DMS 273 treated with DMSO at 0.1 percent for 48 hours (cell line): ENCODE measurements at places on chromosomes 1 and 21.

GRCh38 chr1:44553127-44553758 lies 121.0 kb downstream of the TMEM53 start:
- DNase-seq: no peak

DNA sequence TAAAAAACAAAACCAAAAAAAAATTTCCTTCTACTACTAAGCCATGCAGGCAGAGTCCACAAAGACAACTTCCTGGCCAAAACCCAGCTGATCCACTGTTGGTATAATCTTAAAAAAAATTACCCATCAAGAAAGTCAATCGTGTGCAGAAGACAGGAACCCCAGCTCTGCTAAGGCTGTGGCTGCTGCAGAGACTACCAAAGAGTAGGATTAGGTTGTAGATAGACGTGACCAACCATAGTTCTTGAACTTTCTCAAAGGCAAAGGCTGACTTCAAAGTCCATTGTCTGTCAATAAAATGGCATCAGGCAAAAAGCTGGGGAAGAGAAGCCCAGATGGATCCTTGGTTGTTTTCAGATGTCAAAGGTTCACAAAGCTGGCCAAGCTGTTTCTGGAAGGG lies 3.4 kb downstream of the PSMB4 start:
- no peak for DNase-seq

- DNase-seq: no peak
These were observed 97.7 kb downstream of the TLR5 start for GRCh38 chr1:223045164-223045957.

GRCh38 chr1:2046174-2046917 lies 3.9 kb upstream of the PRKCZ start:
- DNase-seq: no peak

GRCh38 chr1:25485536-25486411 lies 55.1 kb downstream of the MACO1 start:
- no peak for DNase-seq

DNA sequence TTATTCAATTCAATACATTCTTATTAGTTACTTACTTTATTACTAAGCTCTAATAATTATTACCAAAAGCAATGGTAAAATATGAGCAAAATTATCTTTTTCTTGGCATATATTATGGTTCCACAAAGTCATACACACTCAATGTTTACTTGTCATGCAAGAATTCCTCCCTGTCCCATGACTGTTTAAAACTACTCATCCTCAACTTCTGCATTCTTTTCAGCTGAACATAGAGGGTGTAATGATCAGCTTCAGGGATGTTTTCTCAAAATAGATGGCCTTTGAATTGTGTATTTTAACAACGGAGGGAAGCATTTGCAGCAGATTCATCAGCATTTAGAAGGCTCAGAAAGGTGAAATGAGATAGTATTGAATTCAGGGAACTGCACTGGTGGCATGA lies 499.0 kb downstream of the RWDD3 start:
- DNase-seq: no peak

GRCh38 chr1:185990565-185990964 lies 256.4 kb downstream of the HMCN1 start:
- DNase-seq: no peak

- no peak for DNase-seq
These were observed 49.3 kb downstream of the ADAMTS1 start for GRCh38 chr21:26795866-26796329.

DNA sequence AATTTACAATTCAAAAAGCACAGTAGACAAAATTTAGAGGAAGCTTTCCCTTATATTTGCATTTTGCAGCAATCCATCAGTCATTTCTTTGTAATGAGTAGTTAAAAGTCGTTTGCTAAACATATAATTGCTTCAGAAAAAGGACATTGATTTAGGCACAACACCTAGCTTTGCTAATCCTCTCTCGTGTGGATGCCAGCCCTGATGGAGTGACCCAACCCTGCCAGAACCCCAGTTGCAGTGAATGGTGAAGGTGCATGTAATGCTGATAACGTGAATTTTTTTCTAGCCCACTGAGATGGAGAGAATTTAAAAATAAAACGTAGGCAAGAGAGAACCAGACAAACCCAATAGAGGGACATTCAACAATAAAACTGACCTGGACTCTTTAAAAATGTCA lies 263.4 kb downstream of the GRIK1 start:
- no peak for DNase-seq

DNA sequence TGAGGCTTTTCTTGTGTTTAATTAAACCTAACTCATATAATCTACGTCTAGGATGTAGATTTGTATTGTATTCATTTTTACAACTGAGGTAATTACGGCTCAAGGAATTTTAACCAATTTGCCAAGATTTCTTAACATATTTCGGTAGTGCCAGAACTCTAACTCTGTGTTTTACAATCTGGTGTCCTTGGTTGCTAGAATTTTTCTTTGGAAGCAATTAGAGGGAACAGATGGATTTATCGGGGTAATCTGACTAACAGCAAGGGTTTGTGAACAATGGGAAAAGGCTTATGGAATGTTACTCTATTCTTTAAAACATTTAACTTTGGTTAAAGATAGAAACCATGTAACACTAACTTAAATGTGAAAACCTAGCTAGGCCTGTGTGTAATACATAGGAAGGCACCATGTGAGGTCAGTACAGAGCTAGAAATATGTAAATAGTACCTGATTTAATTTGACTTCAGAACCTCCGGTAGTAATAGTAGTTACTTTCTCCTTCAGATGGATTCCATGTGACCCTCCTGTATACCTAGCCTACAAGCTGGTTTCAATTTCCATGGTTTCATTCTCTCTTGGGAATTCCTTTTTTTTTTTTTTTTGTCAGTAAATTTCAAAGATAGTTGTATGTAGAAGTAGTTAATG lies 1.2 kb downstream of the MTF2 start:
- DNase-seq: peak; percentile 75

- no peak for DNase-seq
These were observed 40.3 kb upstream of the LRRC8B start for GRCh38 chr1:89484092-89485038.

DNA sequence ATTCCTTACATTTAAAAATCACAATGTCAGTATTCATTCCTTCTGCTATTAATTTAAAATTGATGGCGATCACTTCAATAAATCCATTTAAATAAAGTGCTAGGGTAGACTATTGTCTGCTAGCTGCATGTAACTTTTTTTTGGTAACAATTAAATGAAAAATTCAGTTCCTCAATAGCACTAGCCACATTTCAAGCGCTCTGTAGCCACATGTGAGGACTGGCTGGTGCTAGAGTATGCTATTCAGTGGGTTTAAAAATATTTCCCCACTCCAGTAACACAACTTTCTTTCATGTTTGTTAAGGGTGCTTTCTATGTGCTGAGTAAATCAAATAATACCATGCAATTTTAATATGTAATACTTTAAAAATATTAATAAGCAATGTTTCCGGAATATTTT lies 108.2 kb downstream of the LTN1 start:
- DNase-seq: no peak

- DNase-seq: no peak
These were observed 40.2 kb upstream of the SGIP1 start for GRCh38 chr1:66493731-66494130.

GRCh38 chr1:224879162-224879803 lies 50.2 kb upstream of the DNAH14 start:
- no peak for DNase-seq

DNA sequence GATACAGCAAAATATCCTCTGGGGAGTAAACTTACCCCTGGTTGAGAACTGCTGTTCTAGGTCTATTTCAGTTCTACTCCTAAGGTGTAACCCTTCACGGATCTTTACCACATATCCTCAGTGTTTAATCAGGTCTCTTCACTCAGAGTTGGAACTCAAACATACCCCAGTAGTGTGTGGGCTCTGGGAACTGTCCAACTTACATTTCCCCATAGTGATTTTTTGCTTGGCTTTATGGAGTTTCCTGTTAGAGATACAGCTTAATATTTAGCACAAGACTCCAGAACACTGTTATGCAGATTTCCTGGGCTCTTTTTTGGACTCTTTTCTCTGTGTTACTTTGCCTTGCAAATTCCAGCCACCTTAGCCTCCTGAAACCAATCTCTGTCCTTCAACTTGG lies 26.7 kb upstream of the LIN9 start:
- DNase-seq: no peak

GRCh38 chr1:174931214-174931613 lies 68.5 kb upstream of the CACYBP start:
- DNase-seq: no peak

- peak; percentile 81 for DNase-seq
These were observed 113.1 kb upstream of the BMP8A start for GRCh38 chr1:39378377-39378776.

DNA sequence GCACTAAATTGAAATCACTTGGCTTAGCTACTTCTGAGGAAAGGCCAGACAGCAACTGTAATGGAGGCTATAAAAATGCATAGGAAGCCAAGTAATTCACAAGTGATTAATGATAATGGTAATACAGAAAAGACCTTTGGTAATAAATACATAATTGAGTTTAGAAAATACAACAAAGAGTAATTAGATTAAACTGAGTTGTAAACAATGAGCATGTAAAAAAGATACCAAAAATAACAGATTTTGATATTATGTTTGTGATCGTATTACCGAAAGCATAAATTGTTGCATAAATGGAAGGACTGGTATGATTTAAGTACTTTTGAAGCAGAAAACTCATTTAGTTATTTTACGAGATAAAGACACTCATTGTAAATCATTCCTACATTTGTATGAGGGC lies 556.7 kb upstream of the TMPRSS15 start:
- no peak for DNase-seq

DNA sequence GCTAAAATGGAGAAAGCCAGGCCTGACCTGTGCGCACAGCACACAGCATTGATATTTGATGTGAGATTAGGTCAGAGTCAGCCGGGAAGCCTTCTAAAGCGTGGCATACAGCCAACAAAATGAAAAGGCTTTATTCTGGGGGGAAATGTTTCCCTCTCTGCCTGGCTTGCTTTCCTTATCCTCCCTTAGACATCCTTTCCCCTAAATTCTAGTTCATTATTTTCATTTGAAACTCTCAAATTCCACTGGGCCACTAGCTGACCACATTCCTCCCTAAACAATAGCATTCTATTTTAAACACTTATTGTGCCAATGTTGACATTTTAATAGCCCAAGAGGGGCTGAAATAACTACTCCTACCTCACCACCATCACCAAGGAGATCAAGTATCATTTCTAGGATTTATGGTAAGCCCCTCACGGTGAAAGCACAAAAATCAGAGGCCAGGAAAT lies 49.4 kb downstream of the LEPR start:
- DNase-seq: no peak

- DNase-seq: peak; percentile 51
These were observed 218.5 kb downstream of the SDCCAG8 start for GRCh38 chr1:243474136-243474881.

DNA sequence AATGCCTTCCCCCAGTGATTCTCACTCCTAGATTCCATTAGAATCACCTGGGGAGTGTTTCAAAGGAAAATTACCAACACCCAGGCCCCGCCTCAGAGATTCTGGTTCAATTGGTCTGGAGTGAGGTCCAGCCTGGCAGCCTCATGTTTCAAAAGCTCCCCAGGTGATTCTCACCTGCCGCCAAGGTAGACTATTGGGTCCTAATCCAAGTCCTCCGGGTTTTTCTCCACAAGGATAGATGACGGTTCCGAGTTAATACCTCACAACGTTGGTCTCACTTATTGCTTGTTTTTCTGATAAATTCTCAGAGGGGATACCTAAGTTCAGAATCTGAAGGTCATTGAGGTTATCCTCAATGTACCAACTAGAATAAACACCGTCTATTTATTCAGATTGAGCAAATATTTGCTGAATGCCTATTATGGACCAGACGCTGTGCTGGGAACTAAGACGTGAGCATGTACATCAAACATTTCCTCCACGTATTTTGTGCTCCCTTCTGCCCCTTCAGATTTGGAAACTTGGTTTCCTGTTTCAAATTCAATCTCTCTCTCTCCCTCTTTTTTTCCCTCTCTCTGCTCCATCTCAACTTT lies 97.5 kb downstream of the SEC16B start:
- DNase-seq: no peak

- DNase-seq: no peak
These were observed 82.0 kb downstream of the MAP3K7CL start for GRCh38 chr21:29212446-29212845.

DNA sequence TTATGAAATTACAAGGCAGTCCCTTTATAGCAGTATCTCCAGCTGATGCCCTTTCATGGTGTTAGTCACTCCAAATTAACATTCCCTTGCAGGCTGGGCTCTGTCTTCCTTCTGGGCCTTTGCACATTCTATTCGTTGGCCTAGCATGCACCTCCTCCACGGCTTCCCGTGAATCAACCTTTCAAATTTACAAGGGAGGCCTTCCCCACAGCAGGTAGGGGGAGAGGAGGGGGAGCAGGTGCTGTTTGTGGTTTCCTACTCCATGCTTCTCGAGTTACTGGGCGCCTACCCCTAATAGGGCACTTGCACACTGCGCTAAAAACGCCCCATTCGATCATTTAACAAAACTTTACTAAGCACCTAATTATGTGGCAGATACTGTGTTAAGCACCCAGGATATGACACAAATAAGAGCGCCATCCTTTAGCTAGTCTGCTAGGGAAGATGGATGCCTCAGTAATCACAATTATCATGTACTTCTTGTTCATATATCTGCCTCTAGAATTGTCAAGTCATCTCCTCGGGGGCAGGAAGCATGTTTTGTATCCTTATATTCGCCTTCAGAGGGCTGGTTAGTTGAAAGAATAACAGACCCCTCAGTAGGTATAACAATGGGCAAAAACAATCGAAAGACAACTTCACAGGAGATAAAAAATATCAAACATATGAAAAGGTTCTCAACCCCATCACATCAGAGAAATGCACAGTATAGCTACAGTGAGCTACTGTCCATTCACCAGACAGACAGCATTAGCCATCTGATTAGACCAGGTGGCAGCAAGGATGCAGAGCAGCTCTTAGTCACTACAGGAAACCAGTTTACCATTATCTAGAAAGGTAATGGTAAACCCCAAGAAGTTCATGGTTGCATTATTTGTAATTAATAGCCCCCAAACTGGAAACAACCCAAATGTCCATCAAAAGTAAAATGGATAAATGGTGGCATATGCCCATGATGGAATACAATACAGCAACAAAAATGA lies 1.7 kb upstream of the ADAR start:
- no peak for DNase-seq

DNA sequence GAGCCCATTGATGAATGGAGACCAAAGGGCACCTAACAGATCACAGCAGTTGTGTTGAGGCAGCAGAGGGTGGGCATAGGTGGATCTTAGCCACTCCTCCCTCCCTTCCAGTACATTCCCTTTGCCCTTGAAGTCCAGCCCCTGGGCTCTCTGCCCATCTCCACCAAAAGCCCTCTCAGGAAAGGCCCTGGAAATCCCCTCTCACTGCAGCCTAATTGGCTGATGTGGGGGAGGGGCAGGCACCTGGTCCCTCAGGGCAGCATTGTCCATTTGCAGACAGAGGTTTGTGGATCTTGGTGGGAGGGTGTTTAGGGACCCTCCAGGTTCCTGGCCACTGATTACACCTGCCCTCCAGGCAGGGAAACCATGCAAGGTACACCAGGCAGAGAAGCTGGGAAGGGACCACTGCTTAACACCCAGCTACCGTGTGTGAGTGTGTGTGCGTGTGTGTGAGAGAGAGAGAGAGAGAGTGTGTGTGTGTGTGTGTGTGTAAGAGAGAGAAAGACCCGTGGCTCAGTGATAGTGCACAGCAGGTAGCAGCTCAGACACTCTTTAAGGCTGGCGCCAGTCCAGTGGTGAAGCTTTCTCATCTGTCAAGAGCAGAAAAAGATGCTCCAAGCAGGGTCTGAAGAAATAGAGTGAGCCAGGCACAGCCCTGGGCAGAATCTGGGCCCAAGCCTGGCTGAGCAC lies 71.1 kb downstream of the MATN1 start:
- DNase-seq: no peak

- no peak for DNase-seq
These were observed 6.3 kb downstream of the TSNAX start for GRCh38 chr1:231534703-231535159.
